ENCODE measurements at places on chromosomes 2 and 18.

DNA sequence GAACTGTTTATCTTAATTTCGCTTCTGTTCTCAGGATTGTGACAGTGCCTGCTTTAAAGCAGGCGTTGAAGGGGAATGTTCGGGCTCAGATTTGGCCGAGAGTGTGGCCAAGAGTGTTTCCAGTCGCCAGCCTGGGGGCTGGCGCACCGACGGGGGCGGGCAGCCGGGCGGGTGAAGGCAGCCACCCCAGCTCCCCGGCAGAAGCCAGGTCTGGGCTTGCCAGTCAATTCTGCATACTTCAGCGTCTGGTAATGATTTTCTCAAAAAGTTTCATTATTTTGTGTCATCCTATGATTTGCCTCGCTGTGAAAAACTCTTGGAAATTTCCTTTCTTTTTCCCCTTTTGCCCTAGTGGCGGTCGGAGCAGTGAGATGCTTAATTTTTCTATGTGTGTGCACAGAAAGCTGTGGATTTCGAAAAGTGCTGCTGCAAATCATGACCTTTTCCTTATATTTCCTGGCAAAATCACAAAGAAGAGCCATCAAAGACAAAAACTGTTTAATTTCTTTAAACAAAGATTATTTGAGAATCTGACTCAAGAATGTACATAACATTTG is 856 bp downstream of the FAM228A start:
- no peak for DNase-seq

DNA sequence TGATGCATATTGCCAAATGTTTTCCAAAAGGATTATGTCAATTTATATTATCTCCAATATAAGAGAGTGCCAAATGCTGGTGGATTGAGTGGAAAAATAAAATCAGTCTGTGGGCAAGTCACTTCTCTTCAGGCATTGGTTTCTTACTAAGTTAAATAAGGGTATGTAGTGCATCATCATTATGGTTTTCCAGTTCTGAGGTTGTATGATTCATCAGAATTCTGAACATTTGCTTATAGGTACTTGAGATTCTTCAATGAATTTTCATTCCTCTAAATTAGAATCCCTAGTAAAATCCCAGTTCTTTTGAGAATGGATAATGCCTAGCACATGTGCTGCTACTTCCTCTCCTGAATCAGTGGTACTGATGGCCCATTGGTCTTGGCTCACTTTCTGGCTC is 188.9 kb upstream of the OSR1 start:
- DNase-seq = no peak

DNA sequence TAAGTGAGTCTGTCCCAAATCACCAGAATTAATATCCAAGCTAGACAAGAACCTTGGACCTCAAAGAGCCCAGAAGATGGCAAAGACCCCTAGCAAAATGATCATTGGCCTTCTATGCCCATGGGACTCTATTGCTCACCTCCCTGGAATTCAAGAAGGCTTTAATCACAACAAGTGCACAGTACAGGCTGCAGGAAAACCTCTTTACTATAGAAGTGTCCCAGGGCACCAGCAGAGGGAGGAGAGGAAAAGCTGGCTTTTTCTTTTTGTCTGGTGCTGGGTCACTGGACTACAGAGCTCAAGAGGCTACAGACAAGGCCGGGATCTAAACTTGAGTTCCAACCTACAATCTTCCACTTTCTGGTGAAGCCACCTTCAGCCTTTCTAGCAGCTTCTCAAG is 88.3 kb upstream of the PPP1CB start:
- DNase-seq = no peak

- DNase-seq = no peak
Observed at GRCh38 chr2:42794271-42795046, 2.1 kb upstream of the HAAO start.

DNA sequence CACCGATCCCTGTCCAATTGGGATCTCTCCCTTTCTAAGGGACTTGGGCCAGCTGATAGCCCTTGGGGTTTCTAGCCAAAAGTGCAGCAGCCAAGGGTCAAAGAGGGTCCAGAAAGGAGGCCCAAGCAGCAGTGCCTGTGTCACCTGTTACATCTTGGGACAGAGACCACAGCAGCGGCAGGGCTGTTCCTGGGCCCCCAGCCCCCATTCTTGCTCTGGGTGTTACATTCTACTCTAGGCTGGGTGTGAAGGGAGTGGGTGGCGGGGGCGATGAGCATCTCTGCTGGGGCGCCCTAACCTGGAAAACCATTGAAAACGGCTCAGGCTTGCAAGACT is 1.2 kb downstream of the PAX3 start:
- no peak for DNase-seq

GRCh38 chr18:64165906-64166305 is 17.0 kb upstream of the LINC00305 start:
- DNase-seq = no peak

DNA sequence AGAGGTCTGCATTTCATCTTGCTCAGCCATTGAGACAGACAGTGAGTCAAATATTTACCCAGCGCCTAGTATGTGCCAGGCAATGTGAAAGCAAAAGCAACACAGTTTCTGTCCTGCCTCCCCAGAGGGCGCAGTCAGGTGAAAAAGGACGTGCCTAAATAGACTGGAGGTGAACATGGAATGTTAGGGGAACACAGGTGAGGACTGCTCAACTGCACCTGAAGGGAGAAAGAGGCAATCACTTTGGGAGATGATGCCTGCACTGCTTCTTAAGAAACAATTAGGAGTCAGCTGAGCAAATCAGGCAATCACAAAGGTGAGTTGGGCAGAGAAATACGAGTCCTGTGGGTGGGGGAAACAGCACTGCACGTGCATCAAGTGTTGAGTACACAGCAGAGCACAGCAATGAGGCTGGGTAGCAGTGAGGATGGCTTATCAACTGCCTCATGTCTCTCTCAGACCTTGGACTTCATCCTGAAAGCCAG is 218.3 kb upstream of the SMAD7 start:
- DNase-seq = no peak

- no peak for DNase-seq
Observed at GRCh38 chr2:53182601-53183000, 585.0 kb upstream of the CHAC2 start.

GRCh38 chr2:12769492-12770105 is 52.9 kb downstream of the TRIB2 start:
- no peak for DNase-seq

DNA sequence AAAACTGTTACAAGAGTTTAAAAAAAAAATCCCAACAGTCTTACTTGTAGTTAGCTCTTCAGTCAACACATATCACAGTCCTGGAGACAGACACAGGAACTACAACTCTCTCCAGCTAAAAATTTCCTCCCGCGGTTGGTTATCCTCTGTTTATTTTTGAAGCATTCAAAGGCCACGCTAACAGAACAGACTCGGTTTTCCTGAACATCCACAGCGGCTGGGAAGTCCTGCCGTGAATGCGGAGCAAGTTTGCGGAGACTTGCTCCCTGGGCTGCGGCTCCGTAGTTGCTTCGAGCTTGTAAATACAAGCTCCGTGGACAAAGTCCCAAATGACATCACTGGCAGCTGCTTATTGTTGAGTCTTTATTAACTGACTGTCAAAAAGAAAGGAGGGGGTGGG is at the start of gene NCKAP5:
Gene NCKAP5, minus strand, starts transcription at position 292 of the 400 bp plus-strand sequence. CDS start 50,937 bp downstream, outside the sequence.
- DNase-seq = no peak

- DNase-seq = no peak
Observed at GRCh38 chr2:151525821-151526373, 116.2 kb downstream of the RIF1 start.

GRCh38 chr18:57146956-57147636 is at the start of gene BOD1L2:
BOD1L2 (plus strand) TSS chr18:57147087; CDS start chr18:57147313, 226 bp downstream.
- DNase-seq = no peak

- no peak for DNase-seq
Observed at GRCh38 chr18:38951633-38952032, 1386.0 kb upstream of the CELF4 start.

- no peak for DNase-seq
Observed at GRCh38 chr2:25671622-25672021, 1.8 kb downstream of the DTNB start.

DNA sequence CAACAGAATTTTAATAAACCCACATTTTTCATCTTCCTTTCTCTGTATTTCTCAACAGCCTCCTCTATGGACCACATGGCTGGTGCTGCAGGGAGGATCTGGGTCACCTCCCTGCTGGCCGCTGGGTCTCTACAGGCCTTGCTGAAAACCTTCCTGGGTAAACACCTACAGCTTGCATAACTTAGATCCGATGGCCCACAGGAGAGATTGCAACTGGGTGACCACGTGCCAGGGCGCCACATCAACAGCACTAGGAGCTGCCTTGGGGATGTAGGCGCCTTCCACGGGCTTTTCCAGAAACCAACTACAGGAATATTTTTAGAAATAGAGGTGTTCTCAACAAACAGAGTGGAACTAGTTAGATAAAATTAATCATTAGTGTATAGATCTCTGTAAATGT is 19.4 kb downstream of the TMEM18 start:
- no peak for DNase-seq

GRCh38 chr2:109439390-109439786 is 174.4 kb downstream of the SEPTIN10 start:
- DNase-seq = no peak

- no peak for DNase-seq
Observed at GRCh38 chr2:45275242-45275805, 266.1 kb upstream of the SIX2 start.

GRCh38 chr2:120988051-120988699 is 252.5 kb downstream of the GLI2 start:
- DNase-seq = no peak
